ENCODE measurements at places on chromosomes 3 and 15. TPM values are rescaled to one million over a fixed set of nuclear protein-coding genes. Genes with fewer than 3 reads are reported as not detected.

The VEPH1 gene
- polyA plus RNA-seq = 29.2 TPM

The FAM81A gene
- 10.4 TPM for polyA plus RNA-seq

The SUSD5 gene
- polyA plus RNA-seq = 1.2 TPM

The BCL2A1 gene
- polyA plus RNA-seq = 0.67 TPM

The SNX22 gene
- polyA plus RNA-seq = 1.1 TPM

The THOC7 gene
- polyA plus RNA-seq = 99.5 TPM

The CCDC50 gene
- 34.7 TPM for polyA plus RNA-seq
